T-helper 9 cell (primary cell): ENCODE measurements at places on chromosomes 12 and 14.

GRCh38 chr12:124147575-124147974 is 147.3 kb upstream of the RFLNA start:
- no peak for DNase-seq

- DNase-seq, result no peak
Observed at GRCh38 chr12:58395470-58395869, 454.1 kb downstream of the ATP23 start.

- no peak for DNase-seq
Observed at GRCh38 chr14:39113685-39114072, 444 bp upstream of the GEMIN2 start.

DNA sequence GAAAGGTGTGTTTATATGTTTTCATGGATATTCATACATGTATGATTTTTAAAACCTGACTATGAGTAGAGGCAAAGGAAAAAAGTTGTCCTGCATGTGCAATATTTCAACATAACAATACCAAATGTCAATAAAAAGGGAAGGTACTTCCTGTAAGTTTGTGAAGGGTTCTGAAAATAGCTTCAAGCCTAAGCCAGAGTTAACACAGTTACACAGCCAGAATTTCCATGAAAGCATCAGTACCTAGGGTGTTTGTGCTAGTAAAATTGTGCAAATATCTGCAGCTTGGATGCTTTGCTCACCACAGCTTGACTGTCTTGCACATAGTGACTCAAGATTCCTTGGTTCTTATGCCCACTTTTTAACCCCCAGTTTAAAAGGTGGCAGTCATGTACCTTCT is 193.1 kb upstream of the FAR2 start:
- DNase-seq, result no peak

- DNase-seq, result no peak
Observed at GRCh38 chr14:74638966-74639365, 26.9 kb upstream of the LTBP2 start.

DNA sequence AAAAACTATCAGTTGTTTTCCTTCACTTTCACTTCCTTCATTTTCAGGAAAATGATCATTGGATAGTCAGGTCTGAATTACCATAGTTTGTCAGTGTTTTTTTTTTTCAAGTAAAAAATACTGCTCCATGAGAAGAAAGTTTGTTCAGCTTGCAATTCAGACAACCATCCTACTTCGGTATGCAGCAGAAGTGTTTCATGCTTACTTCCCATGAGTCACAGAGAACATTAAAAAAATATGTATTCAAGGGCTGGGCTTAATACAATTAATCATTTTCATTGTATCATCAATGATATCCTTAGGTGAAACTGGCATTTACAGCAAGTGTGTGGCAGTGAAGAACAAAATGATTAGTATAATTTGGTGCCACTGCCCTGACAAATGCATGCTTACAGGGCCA is 21.6 kb downstream of the PYM1 start:
- no peak for DNase-seq

DNA sequence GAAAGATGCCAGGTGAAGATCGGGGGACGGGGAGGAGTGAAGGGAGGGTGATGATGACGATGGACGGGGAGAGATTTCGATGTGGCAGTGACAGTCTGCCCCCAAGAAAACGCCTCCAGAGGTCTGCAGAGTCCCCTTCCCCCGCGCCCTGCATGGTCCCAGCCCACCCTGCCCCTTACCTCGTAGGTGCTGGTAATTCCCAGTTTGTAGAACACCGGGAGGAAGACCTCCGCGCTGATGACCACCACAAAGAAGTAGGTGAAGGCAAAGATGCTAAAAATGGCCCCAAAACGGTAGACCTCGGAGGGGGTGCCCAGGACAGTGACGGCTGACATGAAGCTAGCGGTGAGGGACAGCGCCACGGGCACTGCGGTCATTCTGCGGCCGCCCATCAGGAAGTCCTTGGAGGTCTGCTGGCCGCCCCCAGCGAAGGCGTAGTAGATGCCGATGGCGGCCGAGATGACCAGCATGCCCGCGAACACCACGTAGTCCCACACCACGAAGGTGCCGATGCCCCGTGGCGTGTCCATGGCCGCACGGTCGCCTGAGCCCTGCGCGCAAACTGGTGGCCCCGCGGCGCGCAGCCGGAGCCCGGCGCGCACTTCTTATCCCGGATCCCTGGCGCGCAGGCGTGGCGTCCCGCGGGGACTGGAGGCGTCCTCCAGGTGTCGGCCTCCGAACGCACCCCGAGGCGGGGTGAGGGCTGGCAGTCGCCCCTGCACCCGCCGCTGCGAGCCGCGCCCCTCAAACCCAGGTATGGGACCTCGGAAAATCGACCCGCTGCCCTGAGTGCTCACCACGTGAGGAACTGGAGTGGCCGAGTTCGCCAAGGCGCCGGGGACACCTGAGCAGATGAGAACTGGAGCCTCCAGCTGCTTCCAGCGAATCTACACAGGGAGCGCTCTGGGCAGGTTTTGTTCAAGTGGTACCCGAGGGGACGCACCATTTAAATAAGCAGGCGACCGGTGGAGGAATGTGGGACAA is at the start of gene SLC5A8:
Gene SLC5A8 (minus strand): TSS at position 920 of the 984 bp plus-strand sequence. CDS start 390 bp downstream, at position 530.
- DNase-seq, result no peak

- DNase-seq, result no peak
Observed at GRCh38 chr14:65813760-65814384, 401.3 kb downstream of the FUT8 start.

DNA sequence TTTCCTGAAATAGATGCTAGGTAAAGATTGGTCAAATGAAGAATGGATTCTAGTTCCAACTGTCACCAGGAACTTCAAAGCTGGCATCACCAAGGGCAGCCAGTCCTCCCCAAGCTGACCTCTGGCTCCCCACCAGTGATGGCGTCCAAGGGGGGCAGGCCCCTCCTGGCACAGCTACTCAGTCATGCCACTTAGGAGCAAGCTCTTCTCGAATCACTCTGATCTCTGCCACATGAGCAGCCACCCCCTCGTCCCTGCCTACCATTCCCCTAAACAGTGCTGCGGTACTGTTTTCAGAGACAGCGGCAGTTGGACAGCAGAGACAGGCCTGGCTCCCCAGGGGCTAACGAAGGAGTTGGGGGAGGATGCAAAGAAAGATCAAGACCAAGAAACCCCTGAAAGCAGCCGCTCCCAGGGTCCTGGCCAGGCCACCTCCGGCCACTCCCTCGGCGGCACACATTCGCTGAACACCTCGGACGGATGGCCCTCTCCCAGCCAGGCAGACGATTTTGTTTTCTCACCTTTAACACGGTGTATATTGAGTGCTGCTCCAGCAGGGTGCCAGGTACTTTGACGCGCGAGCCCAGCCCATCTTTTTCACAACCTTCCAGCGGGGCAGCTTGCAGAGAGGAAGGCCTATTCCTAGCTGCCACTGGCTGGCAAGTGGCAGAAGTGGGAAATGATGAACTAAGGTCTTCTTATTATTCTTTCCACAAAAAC is 47.4 kb downstream of the ARL6IP4 start:
- no peak for DNase-seq

DNA sequence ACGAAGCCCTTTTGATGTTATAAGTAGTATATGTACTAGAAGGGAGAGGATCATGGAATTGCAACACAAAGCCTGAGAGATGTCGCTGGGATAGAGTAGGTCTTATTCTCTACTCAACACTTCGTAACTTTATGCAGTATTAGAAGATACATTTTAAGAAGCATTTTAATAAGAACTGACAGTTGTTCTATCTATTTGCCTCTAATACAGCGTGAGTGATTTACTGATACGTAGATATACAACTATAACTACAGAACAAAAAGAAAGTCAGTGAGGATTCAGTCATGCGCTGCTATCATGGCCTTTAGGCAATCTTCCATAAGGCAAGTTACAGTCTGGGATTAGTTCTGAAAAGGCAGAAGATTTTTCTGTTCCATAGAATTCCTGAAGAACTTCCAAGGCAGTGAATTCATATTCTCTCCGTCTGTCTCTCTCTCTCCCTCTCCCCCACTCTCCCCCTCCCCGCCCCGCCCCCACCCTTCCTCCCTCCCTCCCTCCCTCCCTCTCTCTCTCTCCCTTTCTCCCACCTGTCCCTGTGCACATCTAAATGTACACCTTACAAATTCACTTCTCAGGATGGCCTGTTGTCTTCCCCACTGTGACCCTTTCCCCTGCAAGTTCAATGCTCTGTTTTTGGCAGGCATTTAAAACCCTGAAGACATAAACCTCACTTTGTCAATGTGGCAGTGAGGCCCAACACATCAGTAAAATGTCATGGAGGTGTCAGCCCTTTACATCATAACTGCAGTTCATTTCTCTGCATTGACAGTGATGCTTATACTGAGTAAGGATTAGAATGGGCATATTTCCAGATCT is 470.6 kb downstream of the EGLN3 start:
- DNase-seq, result no peak

- DNase-seq, result no peak
Observed at GRCh38 chr14:100427166-100427565, 104.0 kb downstream of the SLC25A47 start.

- DNase-seq, result no peak
Observed at GRCh38 chr14:104650981-104651875, 38.2 kb upstream of the INF2 start.

DNA sequence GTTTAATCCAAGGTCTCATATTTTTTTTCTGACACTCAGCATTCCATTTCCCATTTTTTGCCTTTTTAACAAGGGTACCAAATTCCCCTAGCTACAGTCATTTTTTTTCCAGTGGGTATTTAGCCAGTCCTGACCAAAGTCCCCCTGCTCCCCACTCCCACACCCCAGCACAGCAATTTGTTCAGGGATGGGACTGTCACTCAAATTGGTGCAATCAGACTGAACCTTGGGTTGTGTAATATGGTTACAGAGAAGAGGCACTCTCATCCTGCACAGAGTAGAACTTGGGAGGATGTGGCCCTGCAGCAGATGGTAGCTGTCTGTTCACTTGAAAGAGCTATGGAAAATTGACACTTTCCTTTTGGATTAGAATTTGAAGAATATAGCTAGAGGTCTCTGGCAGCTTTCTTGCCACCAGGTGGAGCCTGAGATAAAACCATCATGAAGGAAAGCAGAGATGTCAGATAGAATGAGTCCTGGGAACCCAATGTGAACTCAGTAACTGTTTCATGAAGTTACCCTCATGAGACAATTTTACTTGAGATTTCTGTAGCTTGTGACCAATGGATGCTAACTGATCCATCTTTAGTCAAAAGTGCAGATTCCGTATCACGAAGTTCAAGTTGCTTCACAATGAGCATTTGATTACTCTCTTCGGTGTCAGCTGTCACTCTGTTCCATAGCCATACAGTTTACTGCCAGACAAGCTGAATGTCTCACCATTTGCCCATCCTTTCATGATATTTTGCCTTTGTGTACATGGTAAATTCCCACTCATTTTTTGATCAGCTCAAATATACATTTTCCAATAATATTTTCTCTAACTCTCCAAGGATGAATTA is 394.0 kb upstream of the SYT1 start:
- no peak for DNase-seq

- DNase-seq, result no peak
Observed at GRCh38 chr14:75499084-75499875, 23.0 kb upstream of the BATF start.

- DNase-seq, result peak; percentile 43
Observed at GRCh38 chr12:53078425-53079225, 565 bp downstream of the SPRYD3 start.

DNA sequence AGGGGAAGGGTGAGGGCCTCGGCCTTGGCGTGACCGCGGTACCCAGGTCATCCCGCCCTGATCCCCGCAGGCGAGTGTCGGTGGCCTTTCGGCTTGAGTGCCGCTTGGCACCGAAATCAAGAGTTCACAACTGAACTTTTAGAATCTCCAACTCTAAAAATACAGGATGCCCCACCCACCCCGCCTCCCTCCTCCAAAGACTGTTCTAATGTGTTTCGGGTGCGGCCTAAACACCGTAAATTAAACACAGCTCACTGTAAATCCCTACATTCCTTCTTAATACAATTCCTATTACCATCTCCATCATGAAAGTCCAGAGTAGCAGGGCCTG is 11.4 kb downstream of the SCNN1A start:
- DNase-seq, result no peak

DNA sequence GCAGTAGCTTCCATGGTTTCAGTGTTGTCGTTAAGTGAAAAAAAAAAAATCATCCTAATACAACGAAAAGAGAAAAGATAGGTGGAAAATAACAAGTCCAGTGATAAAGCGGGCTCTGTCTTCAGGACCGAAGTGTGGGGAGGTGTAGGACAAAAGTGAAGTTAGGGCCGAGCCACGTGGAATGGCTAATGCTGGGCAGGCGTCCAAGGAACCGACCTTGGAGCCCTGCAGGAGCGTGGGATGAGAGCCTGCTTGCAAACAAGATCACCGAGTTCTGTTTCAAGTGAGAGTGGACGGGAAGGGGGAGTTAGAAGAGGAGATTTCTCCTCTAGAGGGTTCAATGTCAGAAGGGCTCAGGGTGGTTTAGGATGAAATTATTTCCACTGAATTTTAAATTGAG is 22.2 kb downstream of the A2ML1 start:
- DNase-seq, result no peak

DNA sequence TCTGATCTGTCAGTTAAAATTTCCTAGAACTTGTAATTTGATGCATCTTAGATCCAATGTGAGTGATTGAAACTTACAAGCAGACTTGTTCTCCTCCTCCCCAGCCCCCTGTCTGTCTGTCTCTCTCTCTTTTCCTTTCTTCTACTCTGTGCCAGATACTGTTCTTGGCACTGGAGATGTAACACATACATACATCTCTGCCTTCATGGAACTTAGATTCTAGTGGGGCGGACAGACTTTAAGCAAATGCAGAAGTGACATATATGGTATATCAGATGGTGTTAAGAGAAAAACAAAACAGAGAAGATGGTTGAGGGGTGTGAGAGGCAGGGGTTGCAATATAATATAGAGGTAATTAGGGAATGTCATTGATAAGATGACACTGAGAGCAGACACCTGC is 6.6 kb downstream of the CHST11 start:
- DNase-seq, result no peak

- DNase-seq, result no peak
Observed at GRCh38 chr12:69047990-69048389, 115.0 kb upstream of the CPM start.

DNA sequence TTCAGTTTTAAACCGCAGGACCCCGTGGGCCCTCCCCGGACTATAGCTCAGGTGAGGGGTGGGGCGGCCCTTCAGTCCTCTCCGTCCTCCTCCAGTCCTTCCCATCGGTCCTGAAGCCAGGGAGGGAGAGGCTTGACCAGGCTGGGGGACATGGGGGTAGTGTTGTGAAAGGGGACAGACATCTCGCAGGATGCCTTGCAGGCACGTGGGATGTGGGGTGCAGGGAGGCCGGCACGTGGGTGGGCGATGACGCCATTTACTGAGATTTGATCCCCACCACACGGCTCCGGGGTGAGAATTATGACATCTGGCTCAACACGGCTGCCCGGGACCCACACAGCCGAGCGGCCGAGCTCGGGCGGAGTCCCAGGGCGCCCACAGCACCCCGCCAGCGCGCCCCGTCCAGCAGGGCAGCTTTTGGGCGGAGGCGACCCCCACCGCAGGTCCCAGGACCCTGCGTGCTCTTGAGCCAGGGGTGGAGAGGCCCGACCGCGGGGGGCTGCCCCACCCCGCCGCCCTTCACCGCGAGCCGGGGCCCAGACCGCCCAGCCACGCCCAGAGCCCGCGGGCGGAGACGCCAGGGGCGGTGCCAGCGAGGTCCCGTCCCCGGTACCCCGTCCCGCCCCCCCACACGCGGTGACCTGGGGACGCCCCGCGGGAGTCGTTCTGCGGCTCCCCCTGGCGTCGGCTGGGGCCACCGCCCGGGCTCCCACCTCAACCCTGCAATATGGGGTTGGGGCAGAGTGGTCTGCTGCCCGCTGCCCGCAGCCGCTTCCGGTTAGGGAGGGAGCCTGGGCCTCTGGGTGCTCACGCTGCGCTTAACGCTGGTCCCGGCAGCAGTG is 3.3 kb upstream of the EXOC3L4 start:
- DNase-seq, result peak; percentile 73

GRCh38 chr12:57011438-57012424 is 4.6 kb downstream of the TAC3 start:
- no peak for DNase-seq

GRCh38 chr12:2959505-2960389 is 550 bp downstream of the TEAD4 start:
- no peak for DNase-seq
